Activated CD4-positive, alpha-beta T cell treated with anti-CD3 and anti-CD28 coated beads, Interleukin-2, amount 10 ng/mL, durations not matched to agents 7 days and 5 days (primary cell): ENCODE measurements at places on chromosomes 12 and 14. TPM values are rescaled to one million over a fixed set of nuclear protein-coding genes. Genes with fewer than 3 reads are reported as not detected.

Gene CLEC2A
- not detected for total RNA-seq

GRCh38 chr12:79023784-79024183 is 159.2 kb downstream of the SYT1 start:
- no peak for DNase-seq

Gene RBP5
- not detected for total RNA-seq

GRCh38 chr12:105911966-105912365 is 226.8 kb downstream of the NUAK1 start:
- no peak for DNase-seq

Gene GRIN2B
- not detected for total RNA-seq

DNA sequence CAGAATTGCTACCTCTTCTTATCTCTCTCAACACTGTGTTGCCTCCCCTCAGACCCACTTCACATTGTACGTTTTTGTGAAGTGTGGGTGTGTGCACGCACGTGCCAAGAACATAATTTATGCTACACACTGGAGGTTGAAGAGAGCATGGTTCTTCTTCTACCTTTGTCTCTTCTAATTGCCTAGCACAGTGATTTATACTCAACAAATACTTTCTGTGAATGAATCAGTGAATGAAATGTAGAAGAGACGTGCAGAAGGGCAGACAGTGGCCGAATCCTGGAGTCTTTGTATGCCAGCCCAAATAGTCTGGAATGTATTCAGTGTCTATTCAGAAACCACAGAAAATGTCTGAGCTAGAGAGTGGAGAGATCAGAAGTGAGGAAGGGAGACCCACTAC is 4.6 kb upstream of the SAMD4A start:
- DNase-seq = no peak

- DNase-seq = no peak
Observed at GRCh38 chr12:126960709-126961108, 1306.3 kb upstream of the TMEM132C start.

GRCh38 chr12:75137896-75138295 is 71.7 kb downstream of the KCNC2 start:
- no peak for DNase-seq

GRCh38 chr12:127822809-127823411 is 444.1 kb upstream of the TMEM132C start:
- no peak for DNase-seq

Gene FAIM2
- total RNA-seq = 0.33 TPM

Gene CMAS
- 32.2 TPM for total RNA-seq

DNA sequence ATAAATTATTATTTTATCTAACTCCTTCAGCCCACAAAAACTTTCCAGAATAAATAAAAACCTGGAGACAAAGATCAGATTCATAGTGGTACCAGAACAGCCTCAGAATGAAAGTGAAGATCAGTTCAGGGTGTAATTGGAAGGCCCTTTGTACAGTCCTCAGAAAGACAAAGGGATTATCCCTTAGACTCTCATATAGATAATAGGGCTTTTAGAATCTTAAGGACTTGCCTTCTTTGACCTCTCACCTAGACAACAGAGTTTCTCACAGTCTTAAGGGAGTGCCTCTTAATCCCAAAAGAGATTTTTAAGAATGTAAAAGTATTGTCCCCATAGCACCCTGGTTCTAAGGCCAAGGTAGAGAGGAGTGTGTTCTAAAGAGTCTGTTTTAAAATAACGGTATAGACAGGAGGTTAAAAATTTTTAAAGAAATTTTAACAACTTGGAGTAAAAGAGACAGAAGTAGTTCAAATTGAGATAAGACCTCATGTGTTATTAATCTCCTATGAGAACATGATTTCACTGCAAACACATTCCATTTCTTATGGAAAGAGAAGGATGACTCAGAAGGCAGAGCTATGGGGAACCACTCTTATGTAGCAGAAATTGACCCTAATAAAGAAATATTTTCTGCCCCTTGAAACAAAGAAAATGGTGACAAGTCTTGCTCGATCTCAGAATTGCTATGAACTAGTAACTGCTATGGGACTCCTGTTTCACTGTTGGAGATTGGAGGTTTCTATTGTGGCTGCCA is 24.2 kb upstream of the NOVA1 start:
- no peak for DNase-seq

Gene SPX
- total RNA-seq = not detected

DNA sequence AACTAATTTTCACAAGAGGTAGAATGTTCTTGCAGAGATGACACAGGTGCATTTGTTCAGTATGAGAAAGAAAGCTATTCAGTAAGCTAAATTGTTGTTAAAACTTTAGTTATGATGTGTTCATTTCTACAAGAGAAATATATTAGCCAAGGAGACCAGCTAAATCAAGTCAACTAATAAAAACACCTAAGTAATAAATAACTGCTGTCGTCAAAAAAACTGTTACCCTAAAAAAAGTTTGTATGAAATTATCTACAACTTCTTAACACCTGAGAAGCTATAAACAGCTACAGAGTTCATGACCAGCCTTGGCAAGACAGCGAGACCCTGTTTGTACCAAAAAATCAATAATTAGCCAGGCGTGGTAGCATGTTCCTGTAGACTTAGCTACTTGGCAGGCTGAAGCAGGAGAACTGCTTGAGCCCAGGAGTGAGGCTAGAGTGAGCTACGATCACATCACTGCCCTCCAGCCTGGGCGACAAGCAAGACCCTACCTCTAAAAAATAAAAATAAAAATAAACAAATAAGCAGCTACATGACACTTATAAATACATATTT is 67.6 kb upstream of the AP4S1 start:
- no peak for DNase-seq

Gene SYNE3
- 95.8 TPM for total RNA-seq

Gene PNN
- total RNA-seq = 76.8 TPM

DNA sequence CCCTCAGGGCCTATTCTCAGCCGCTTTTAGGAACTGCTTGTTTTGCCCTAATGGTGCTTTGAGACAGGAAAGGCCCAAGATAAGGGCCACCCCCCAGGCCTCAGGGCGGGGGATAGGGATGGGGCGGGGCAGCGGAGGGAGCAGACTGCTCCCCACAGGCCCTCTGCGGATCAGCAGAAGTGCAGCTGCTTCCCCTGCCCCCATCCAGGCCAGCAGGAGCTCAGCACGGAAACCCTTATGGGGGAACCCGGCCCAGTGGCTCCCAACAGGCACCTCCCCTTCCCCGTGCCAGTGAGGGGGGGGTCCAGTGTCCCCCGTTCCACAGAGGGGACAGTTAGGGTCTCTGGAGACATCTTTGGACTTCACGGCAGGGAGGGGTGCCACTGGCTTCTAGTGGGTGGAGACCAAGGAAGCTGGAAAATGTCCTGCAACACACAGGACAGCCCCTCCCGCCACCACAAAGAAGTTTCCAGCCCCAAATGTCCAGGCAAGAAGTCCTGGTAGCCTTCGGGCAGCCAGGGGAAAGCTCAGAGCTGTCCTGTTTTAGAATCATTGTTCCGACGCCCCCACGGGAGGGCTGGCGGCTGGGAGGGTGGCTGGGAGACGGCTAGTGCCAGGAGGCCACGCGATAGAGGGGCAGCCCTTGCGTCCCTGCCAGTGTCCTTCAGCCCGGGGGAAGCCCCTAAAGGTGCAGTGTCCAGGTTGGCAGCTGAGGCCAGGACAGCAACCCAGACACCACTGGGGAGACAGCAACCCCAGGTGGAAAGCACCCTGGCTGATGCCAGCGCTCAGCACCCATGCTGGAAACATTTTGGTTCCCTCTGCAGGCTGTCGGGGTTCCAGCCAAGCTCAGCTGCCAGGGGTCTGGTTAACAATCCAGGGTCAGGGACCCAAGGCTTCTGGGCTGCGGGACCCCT is 10.4 kb upstream of the GPR132 start:
- peak; percentile 33 for DNase-seq

GRCh38 chr12:92234533-92234932 is 88.9 kb upstream of the BTG1 start:
- no peak for DNase-seq

DNA sequence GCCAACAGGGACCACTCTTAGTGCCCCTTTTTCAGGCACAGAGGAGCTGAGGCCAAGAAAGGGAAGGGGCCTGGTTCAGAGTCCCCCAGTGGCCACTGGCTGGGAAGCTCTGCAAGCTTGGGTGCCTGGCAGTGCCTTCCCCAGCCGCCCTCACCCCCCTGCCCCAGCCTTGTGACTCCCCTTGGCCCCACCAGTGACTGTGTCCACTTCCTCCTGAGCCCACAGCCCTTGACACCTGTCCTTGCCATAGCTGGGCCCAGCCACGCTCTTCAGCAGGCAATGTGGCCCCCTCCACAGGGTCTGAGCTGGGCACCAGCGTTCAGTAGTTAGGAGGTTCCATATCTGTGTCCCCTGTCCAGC is 19.0 kb upstream of the C14orf180 start:
- no peak for DNase-seq

- DNase-seq = no peak
Observed at GRCh38 chr12:14275111-14275510, 90.4 kb upstream of the ATF7IP start.

DNA sequence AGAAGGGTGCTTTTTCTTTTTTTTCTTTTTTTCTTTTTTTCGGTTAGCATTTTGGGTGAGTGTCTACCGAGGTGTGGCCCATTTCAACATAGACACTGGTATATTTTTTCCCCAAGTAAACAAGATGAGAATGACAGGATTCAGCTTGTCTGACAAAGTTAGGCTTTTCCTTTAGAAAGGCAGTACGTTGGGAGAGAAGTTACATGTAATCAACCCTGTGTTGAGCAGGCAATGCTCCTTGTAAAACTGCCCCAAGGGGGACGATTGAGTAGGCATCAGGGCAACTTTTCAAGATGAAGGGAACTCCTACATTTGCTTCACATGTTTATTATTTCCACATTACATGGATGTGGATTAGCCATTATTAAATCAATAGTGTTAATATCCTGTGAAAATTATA is 1.7 kb downstream of the EMP1 start:
- DNase-seq = no peak

DNA sequence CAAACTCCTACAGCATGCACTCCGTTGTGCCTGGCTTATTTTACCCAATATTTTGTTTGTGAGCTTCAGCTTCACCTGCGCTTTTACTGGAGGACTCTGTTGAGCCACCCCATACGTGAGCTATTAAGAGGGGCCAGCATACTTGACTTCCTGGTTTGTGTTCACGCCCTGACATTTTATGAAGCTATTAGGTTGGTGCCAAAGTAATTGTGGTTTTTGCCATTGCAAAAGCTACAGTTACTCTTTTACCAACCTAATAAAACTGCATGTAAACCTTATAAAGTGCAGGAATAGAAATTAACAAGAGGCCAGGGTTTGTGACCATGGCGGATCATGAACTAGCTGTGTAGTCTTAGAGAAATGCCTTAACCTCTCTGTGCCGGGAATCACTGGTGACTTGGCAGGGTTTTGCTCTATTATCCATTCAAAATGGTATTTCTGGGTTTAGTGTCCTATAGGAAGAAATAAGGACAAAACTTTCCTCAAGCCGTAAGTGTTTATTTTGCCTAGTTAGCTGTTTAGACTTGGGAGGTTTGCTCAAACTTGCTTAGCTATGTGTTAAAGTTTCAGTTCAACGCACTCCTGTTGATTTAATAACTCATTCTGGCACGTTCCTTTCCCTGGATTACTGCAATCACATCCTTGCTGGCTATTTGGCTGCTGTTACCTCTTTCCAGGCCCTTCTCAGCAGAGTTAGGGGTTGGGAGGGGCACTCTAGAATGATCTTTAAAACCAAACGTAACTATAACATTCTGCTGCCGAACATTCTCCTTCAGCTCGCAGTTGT is 1027.6 kb downstream of the BCL11B start:
- DNase-seq = no peak

- no peak for DNase-seq
Observed at GRCh38 chr14:34034447-34035176, 83.7 kb upstream of the EGLN3 start.

Gene PRH2
- not detected for total RNA-seq

Gene SPATS2
- 20.3 TPM for total RNA-seq

DNA sequence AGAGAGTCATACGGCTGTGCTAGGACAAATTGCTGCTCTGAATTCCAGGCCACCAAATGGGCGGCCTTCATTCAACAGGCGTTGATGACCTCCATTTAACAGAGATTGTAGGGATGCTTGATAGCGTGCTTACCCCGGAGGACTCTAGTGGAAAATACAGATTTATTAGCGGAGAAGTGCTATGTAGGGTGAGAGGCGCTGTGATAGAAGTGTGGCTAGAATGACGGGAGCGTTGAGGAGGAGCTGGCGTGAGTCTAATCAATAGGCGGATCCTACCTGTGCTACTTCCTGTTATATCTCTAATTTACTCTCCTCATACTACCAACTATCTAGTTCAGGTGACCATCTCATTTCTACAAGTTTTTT is 668 bp downstream of the MRPS35 start:
- DNase-seq = peak; percentile 25

Gene NRXN3
- total RNA-seq = not detected

Gene PLEKHH1
- 0.50 TPM for total RNA-seq

DNA sequence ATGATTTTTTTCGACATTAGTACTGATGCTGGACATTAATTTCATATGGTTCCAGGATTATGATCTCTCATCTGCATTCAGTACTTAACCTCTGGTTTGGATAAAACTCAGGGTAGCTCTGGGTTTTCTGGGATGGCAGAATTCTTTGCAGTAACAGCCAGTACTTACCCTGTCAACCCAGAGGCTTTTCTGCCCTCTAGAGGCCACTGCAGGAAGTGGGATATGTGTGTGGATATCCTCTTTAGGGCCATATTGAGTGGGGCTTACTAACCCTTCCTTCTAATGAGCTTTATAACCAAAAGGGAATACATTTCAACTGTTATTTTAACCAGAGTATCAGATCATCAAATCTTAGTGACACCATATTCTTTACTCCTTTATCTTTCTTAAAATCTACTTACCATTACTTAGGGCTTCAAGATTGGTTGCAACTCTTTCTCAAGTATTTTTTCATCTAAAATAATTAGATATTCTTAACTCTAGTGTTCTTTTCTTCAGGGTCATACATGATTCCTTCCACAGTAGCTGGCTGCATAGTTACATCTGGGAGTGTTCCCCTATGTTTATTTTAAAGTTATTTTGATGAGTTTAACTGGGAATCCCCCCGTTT is 488.0 kb upstream of the STXBP6 start:
- peak; percentile 11 for DNase-seq

GRCh38 chr14:105324871-105325270 is 10.3 kb downstream of the PACS2 start:
- no peak for DNase-seq

DNA sequence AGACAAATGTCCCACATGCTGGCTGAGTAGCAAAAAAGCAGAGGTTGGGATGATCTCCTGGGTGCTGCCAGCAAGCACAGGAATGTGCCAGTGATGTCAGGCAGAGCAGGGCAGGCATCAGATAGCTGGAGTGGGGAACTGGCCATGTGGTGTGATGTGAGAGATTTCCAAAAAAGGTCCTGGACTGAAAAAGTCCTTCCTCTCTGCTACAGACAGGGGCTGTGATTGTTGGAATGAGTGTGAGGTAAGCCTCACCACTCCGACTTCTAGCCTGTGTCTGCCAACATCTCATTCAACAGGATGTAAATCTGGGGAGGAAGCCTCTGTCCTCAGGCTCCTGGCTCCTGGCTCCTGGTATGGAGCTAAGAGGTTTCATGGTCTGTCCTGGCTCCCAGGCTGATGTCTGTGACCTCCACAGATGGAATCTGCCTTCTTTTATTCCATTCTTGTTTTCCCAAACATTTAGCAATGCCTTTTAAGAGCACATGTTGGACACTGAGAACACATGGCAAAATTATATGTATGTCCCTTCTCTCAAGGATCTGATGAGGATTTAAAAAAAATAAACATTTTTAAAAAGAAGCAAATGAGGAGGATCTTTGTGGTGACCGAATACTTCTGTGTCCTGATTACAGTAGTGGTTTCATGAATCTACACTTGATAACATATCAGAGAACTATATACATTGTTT is 50.1 kb upstream of the STK38L start:
- DNase-seq = no peak
